ENCODE measurements at places on chromosomes 2 and 18.

DNA sequence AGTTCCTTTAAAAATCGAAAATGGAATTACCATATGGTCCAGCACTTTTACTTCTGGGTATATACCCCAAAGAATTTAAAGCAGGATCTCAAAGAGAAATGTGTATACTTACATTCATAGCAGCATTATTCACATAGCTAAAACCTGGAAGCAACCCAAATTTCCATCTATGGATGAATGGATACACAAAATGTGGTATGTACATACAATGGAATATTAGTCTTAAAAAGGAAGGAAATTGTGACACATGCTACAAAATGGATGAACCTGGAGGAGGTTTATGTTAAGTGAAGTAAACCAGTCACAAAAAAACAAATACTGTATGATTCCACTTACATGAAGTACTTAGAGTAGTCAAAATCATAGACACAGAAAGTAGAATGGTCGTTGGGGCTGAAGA, 147.9 kb upstream of the LTBP1 start:
- no peak overlapping the region for H3K27ac ChIP-seq
- H3K27me3 ChIP-seq = no peaks in the 10 kb centered on the region
- no peak for DNase-seq
- H3K4me3 ChIP-seq = no peak overlapping the region
- H3K36me3 ChIP-seq = no peaks in the 10 kb centered on the region

DNA sequence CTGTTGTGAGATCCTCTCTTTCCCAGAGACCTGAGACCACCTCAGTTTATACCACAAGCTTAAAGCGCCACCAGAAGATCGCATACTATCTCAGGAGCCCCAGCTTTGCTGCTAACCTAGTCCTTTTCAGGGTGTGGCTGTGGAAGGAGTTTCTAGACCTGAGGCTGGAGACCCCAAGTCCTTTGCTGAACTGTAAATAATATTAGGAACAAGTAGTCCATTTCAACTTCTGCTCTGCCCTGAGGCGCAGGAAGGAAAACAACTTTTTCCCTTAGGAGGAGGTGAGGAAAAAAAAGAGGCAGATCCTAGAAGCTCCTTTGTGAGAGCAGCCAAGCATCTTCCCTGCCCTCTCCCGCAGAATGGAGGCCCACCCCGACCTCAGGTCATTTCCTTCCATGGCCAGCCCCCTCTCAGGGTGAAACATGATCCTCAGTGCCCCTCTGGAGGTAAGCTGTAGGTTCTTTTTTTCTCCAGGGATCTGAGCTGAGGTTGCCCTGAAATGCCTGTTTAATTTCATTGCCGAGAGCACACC, 122.8 kb upstream of the LGALSL start:
- peak overlapping the region; percentile 96 for H3K27ac ChIP-seq
- no peak for DNase-seq
- no peaks in the 10 kb centered on the region for H3K36me3 ChIP-seq
- H3K4me3 ChIP-seq = no peak overlapping the region
- H3K27me3 ChIP-seq = no peaks in the 10 kb centered on the region
- H3K4me1 ChIP-seq = no peaks in the 10 kb centered on the region

DNA sequence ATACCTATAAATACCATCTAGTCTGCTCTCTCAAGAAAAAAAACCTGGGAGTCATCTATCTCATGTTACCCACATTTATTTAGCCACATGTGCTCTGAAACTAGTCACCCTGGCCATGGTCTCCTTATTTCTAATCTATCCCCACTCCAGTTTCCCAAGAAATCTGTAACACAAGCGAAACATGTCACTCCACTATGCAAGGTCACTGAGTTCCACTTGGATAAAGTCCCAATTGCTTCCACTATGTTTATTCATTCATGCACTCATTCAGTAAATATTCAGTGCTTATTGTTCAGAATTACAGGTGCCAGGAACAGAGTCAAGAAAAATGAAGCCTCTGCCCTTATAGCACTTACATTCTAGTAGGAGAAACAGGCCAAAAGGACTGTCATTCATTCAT, 369.4 kb upstream of the CYRIA start:
- no peaks in the 10 kb centered on the region for H3K27me3 ChIP-seq
- no peak overlapping the region for H3K4me3 ChIP-seq
- H3K4me1 ChIP-seq = no peaks in the 10 kb centered on the region
- no peak overlapping the region for H3K27ac ChIP-seq
- H3K36me3 ChIP-seq = no peaks in the 10 kb centered on the region
- no peak for DNase-seq

DNA sequence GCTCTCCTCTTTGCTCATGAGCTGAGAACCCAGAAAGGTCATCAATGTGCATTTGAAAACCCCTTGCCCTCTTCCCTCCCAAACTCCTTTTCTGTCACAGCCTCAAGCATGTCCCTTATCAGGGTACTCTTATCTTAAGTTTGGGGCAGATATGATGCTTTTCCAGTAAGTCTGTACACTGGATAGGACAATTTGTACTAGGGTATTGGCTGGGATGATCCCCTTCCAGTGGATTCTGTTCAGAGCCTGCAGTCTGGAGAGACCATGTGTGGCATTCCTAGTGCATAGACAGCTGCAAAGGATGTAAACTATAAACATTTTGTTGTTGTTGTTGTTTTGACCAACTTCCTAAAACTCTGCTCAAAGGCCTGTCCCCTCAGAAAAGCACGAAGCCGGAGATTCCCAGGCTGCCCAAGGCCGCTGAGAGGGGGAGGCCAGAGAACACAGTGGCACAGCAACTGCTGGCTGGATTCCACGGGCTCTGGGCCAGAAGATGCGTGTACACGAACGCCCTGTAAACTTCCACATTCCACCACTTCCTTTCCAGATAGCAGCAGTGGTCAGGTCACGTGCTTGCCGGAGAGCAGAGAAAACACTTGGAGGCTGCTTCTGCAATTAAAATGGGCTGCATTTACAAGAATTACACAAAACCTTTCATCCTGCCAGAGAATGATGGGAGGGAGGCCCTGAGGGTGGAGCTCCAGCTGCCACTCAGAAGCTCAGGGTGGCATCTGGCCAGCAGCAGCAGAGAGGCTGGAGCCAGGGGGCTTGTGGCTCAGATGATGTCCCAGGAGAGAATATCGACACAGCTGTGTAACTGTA, 42.1 kb downstream of the BMP10 start:
- H3K4me3 ChIP-seq = no peak overlapping the region
- no peaks in the 10 kb centered on the region for H3K36me3 ChIP-seq
- H3K27me3 ChIP-seq = no peaks in the 10 kb centered on the region
- H3K27ac ChIP-seq = peak overlapping the region; percentile 88

DNA sequence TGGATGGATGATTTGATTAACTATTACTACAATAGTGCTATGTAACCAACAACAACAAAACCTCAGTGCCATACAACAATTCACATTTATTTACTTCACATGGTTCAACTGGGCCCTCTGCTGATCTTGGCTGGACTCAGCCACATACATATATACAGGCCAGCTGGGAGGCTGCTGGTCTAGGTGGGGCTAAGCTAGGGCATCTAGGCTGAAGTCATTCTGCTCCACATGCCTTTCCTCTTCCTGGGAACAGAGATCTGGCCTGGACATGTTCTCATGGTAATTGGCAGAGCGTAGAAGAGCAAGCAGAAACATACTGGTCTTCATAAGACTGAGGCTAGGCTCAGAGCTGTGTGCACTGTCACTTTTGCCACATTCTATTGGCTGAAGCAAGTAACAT, 102.8 kb upstream of the RNF152 start:
- peak overlapping the region; percentile 32 for H3K27ac ChIP-seq
- H3K27me3 ChIP-seq = no peaks in the 10 kb centered on the region
- H3K4me1 ChIP-seq = peaks cover 3% of the 10 kb centered on the region

- no peak overlapping the region for H3K27ac ChIP-seq
- DNase-seq = no peak
- no peaks in the 10 kb centered on the region for H3K4me1 ChIP-seq
- H3K27me3 ChIP-seq = no peaks in the 10 kb centered on the region
- H3K36me3 ChIP-seq = no peaks in the 10 kb centered on the region
- H3K4me3 ChIP-seq = no peak overlapping the region
These were observed 22.9 kb upstream of the ASB1 start for GRCh38 chr2:238403632-238404405.

GRCh38 chr2:63444565-63445288, 143.6 kb downstream of the WDPCP start:
- H3K27ac ChIP-seq = no peak overlapping the region
- no peaks in the 10 kb centered on the region for H3K4me1 ChIP-seq
- DNase-seq = no peak
- no peak overlapping the region for H3K4me3 ChIP-seq

DNA sequence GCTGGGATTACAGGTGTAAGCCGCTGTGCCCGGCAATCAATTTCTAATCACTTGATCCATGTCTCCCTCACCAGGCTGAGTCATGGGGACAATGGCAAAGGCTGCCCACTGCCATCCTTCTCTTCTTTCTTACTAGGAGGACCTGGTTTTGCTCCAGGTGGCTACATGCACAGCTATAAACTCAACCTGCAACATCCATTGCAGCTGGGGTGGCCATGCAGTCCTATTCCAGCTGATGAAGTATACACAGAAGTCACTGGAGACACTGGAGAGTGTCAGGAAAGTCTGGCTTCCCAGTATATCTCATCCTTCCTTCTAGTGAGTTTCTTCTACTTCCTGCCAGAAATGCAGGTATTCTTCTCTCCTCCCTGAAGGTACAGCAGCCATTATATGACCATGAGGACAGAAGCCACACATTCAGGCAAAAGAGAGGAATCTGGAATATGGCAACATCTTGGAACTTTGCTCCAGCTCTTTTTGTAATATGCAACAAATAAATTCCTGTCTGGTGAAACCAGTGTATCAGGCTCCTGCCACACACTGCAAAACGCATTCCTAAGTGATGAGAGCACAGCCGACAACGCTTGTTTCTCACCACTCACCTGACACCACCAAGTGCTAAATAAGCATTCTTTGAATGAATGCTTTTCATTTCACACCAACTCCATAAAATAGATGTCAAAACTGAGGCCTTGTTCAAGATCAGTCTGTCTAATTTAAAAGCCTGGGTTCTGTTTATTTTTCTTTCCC, 32.3 kb downstream of the SCTR start:
- H3K27ac ChIP-seq = peak overlapping the region; percentile 58
- H3K4me1 ChIP-seq = no peaks in the 10 kb centered on the region
- H3K4me3 ChIP-seq = no peak overlapping the region
- no peaks in the 10 kb centered on the region for H3K27me3 ChIP-seq
- DNase-seq = no peak
- no peaks in the 10 kb centered on the region for H3K36me3 ChIP-seq

DNA sequence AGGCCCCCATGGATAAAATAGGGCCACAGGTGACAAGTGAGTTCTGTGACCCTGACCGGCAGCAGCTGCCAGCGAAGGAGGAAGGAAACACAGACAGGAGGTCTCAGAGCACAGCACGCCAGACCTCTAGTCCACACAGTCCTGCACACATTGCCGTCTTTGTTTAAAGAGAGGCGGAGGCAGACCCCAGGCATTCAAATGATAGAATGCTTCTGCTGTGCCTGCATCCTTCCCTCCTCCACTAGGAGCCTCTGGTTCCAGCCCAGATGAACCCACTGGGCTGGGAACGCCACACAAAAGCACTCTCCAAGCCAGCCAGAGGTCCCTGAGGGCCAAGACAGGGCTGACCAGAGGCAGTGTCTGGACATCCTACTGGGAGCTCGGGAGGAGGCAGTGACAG, 118.7 kb downstream of the KLHL29 start:
- DNase-seq = no peak
- H3K4me1 ChIP-seq = peaks cover 11% of the 10 kb centered on the region
- H3K27me3 ChIP-seq = no peaks in the 10 kb centered on the region
- H3K36me3 ChIP-seq = no peaks in the 10 kb centered on the region
- H3K27ac ChIP-seq = no peak overlapping the region

- H3K27ac ChIP-seq = no peak overlapping the region
- H3K27me3 ChIP-seq = no peaks in the 10 kb centered on the region
- H3K4me3 ChIP-seq = no peak overlapping the region
These were observed 50.5 kb upstream of the CREB1 start for GRCh38 chr2:207479198-207479785.

- no peak overlapping the region for H3K4me3 ChIP-seq
- no peak for DNase-seq
- H3K4me1 ChIP-seq = no peaks in the 10 kb centered on the region
- no peaks in the 10 kb centered on the region for H3K27me3 ChIP-seq
These were observed 1101.2 kb downstream of the TSN start for GRCh38 chr2:122856696-122857095.

GRCh38 chr2:73870084-73870483, 22.7 kb upstream of the ACTG2 start:
- no peaks in the 10 kb centered on the region for H3K4me1 ChIP-seq
- no peak overlapping the region for H3K4me3 ChIP-seq
- H3K27ac ChIP-seq = peak overlapping the region; percentile 58
- H3K27me3 ChIP-seq = no peaks in the 10 kb centered on the region
- peak; percentile 81 for DNase-seq

DNA sequence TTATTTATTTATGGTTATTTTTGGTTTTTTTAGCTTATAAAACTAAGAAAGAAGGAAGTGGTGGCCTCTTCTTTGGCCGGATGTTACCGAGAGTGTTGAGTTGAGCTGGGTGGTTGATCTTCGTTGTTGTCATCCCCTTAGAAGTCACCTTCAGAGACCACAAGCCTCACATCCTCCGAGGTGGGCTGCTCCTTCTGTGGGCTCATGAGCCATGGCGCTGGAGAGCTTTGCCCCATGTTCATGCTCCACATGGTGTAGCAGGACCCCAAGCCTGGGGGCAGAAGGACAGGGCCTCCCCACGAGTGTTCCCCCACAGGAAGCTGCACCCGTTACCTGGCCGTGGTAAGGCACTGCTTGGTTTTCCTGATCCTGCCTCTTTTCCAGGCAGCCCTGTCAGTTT, 23.4 kb downstream of the SNTG2 start:
- H3K27me3 ChIP-seq = no peaks in the 10 kb centered on the region
- no peak overlapping the region for H3K27ac ChIP-seq
- no peaks in the 10 kb centered on the region for H3K36me3 ChIP-seq
- no peak overlapping the region for H3K4me3 ChIP-seq
- DNase-seq = no peak
- no peaks in the 10 kb centered on the region for H3K4me1 ChIP-seq

- peak; percentile 67 for DNase-seq
- H3K27ac ChIP-seq = no peak overlapping the region
- H3K36me3 ChIP-seq = no peaks in the 10 kb centered on the region
- no peak overlapping the region for H3K4me3 ChIP-seq
- H3K4me1 ChIP-seq = no peaks in the 10 kb centered on the region
These were observed 18.8 kb upstream of the GPR17 start for GRCh38 chr2:127626917-127627739.

- H3K4me1 ChIP-seq = no peaks in the 10 kb centered on the region
- H3K4me3 ChIP-seq = no peak overlapping the region
- DNase-seq = no peak
- no peak overlapping the region for H3K27ac ChIP-seq
- H3K27me3 ChIP-seq = no peaks in the 10 kb centered on the region
- H3K36me3 ChIP-seq = no peaks in the 10 kb centered on the region
These were observed 3.3 kb downstream of the SLC8A1 start for GRCh38 chr2:40448476-40449079.
